ENCODE measurements at places on chromosomes 16 and 17.

DNA sequence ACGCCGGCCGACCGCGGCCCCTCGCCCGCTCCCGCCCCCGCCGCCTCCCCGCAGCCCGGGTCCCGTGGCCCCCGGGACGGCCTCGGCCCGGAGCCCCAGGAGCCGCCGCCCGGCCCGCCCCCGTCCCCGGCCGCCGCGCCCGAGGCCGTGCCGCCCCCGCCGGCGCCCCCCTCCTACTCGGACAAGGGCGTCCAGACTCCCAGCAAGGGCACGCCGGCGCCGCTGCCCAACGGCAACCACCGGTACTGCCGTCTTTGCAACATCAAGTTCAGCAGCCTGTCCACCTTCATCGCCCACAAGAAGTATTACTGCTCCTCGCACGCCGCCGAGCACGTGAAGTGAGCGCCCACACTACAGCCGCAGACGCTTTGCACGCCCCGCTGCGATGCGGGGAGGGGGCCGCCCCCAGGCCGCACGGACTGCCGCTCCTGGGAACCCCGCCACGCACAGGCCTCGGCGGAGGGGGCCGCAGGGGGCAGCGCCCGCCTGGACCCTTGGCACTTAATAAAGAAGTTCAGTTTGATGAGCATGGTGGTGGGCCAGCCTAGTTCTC lies 35.5 kb upstream of the ZC3H18 start:
- DNase-seq: no peak

DNA sequence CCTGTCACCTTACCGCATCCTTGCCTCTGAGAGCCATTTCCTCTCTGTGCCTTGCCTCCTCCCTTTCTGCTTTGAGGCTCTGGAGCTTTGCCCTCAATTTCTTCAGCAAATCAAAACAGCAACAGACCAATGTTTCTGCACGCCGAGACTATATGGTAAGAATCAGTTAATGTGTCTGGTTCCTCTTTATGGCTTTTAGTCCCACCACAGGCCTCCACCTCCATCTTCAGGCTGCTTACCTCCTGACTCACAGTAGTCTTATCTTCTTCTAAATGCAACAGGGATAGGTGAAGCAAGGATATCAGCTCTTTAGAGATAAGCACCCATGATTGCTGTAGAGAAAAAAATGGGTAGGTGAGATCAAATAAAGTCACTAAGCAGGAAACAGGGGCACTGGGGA lies 9.2 kb upstream of the ALDOC start:
- no peak for DNase-seq

DNA sequence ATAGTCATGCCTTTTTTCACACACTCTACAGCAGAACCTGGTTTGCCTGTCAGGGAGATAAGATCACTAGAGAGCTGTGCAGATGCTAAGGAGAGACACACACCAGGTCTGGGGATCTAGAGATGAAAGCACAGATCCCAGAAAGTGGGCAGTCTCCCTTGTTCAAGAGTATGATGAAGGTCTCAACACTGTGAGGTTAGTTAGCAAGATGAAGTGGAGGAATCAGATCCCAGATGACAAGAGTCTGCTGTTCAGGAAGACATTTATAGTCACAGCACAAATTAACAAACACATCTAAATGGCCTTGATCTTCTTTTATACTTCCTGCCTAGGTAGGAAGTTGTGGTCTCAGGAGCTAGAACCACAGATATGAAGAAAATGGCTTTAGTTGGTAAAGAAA lies 23.4 kb upstream of the SKAP1 start:
- DNase-seq: no peak

- no peak for DNase-seq
Measured at GRCh38 chr17:82188001-82188961, 24.4 kb downstream of the CCDC57 start.

GRCh38 chr17:33438139-33438538 lies 145.0 kb upstream of the ASIC2 start:
- DNase-seq: no peak

- DNase-seq: no peak
Measured at GRCh38 chr17:43945074-43945829, 3.0 kb upstream of the PPY start.

GRCh38 chr17:68908045-68908444 lies 47.1 kb downstream of the ABCA8 start:
- DNase-seq: no peak

Measured in activated CD4-positive, CD25-positive, alpha-beta regulatory T cell treated with anti-CD3 and anti-CD28 coated beads, Interleukin-2, amount 50 U/mL, for 72 hours (primary cell).